Coronary artery (tissue), 2 donors: ENCODE measurements at places on chromosomes 5 and 9.

GRCh38 chr9:93300175-93300572, 116.2 kb downstream of the WNK2 start:
- peak; percentile 45 for DNase-seq

GRCh38 chr5:77022511-77023417, 7.4 kb upstream of the AGGF1 start:
- DNase-seq: no peak

GRCh38 chr5:59088546-59088945, 505.7 kb downstream of the RAB3C start:
- no peak for DNase-seq

- DNase-seq: peak; percentile 64
Measured at GRCh38 chr9:93902051-93902779, 52.9 kb downstream of the BARX1 start.

DNA sequence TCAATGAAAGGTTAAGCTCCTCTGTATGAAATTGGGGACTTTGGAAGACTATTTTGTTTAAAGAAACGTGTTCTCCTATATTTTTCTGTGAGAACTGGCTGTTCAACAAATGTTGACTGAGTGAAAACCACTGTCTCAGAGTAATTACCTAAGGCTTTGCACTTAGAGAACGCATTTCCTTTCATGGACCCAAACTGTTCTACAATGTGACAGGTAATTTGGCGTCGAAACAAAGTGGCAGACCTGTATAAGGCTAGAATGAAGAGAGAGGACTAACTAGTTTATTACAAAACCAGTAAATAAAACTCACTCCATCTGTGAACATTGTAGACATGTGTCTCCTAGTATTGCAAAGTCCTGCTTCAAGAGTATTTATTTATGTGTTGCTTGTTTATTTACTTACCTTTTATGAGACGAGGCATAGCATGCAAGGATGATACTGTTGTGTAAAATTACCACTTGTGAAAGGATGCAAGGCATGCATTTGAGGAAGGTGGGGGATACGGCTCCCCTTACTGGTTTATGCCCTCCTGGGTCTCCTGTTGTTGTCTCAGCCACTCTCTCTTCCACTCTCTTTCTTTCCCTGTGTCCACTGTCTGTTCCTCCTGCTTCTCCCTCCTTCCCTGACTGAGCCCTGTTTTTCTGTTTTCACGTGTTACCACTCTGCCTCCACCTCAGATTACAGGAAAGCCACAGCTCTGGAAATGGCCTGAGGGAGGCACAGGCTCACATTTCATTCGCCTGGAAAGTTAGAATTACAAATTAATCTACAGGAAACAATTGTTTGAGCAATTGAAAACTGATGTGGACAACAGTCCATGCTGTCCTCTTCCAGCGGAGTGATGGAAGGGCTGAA, 444.0 kb upstream of the ZNF608 start:
- no peak for DNase-seq

DNA sequence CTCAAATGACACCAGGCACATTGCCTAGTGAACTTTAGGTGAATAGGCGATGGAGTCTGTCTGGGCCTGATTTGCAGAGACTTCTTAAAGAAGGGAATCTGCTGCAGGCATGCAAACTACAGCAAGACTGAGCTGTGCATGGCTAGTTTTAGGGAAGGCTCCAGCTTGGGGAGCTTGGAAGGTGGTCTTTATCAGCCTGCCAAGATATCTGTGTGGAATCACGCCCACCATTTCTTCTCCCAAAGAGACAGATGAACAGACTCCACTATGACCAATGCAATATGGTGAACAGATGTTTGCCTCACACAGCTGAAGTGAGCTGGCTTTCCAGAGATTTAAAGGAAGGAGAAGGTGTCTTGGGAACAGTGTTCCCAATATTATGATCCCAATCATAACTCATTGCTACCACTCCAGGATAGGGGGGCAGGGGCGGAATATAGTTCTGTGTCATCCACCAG, 129.0 kb upstream of the HMHB1 start:
- DNase-seq: no peak

DNA sequence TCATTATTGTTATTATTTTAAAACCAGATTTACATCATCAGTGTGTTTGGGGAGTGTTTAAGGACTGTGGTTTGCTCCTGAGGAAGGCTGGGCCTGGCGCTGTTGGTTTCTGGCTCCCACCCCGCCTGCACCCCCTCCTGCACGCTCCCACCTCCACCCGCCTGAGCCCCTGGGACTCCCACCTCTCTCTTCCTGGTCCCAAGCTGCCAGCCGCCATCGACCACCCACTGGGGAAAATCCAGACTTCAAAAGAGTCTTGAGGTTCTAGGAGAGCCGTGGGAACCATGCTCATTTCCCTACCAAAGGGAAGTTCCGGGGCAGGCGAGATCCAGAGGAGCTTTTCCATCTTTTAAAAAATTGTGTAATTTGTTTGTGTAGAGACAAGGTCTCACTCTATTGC, 35.0 kb upstream of the FUBP3 start:
- no peak for DNase-seq

DNA sequence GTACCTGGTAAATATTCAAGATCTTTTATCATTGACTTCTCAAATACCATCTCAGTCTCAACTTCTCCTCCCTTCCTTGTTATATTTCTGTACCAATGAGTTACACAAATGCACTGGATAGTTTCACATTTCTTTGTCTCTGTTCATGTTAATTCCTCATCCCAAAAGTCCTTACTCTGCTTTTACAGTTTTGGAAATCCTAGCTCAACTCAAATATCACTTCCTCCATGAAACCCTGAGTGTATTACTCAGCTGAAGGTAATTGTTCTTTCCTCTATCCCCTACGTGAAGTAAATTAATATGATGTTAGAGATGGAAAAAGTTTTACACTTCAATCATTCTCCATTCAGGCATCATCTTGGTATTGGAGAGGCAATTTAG, 241.5 kb downstream of the TLE4 start:
- no peak for DNase-seq

DNA sequence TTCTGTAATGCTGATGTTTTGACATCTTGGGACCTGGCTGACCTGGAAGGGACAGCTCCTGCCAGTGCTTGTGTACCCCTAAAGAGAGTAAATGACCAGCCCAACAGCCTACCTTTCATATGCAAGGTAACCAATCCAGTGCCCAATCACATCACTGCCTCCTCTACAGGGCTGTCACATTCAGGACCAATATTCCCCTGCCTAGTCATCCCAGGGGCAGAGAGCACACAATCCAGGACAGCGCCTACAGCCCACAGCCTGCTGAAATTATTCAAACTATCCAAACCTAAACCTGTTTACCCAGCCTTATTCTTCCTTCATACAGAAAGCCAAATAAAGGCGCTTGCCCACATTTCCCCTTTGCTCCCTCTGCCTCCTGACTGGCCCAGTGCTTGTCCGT, 284.1 kb downstream of the CTNND2 start:
- DNase-seq: no peak

DNA sequence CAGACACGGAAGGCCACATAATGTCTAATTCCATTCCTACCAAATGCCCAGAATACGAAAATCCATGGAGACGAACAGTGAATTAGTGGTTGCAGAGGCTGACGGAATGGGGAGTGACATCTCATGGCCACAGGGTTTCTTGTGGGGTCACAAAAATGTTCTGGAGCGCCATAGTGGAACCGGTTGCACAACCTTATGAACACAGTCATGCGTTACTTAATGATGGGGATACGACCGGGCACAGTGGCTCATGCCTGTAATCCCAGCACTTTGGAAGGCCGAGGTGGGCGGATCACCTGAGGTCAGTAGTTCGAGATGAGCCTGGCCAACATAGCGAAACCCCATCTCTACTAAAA, 26.0 kb upstream of the TTLL11 start:
- DNase-seq: no peak

DNA sequence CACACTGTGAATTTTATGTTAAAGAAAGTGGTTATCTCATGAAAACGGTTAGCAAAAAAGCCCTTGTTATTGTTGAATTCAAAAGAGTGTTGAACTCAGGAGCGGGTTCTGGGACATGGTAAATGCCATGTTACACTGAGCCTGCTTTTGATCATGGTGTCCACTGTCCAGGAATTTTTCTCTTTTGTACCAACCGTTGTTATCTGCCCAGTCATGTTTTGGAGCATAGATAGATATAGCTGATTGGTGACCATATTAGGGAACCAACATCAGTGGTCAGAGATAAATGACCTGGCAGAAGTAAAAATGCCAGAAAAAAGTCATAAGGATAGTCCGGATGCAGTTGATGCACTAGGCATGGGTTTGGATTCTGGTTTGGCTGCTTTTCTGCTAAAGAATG, 29.3 kb downstream of the DOCK2 start:
- DNase-seq: no peak

GRCh38 chr5:134503088-134503936, 22.2 kb upstream of the JADE2 start:
- peak; percentile 91 for DNase-seq

GRCh38 chr9:127910613-127911205, 6.1 kb downstream of the ST6GALNAC4 start:
- no peak for DNase-seq

GRCh38 chr5:85452322-85453025, 1067.8 kb upstream of the EDIL3 start:
- DNase-seq: no peak

DNA sequence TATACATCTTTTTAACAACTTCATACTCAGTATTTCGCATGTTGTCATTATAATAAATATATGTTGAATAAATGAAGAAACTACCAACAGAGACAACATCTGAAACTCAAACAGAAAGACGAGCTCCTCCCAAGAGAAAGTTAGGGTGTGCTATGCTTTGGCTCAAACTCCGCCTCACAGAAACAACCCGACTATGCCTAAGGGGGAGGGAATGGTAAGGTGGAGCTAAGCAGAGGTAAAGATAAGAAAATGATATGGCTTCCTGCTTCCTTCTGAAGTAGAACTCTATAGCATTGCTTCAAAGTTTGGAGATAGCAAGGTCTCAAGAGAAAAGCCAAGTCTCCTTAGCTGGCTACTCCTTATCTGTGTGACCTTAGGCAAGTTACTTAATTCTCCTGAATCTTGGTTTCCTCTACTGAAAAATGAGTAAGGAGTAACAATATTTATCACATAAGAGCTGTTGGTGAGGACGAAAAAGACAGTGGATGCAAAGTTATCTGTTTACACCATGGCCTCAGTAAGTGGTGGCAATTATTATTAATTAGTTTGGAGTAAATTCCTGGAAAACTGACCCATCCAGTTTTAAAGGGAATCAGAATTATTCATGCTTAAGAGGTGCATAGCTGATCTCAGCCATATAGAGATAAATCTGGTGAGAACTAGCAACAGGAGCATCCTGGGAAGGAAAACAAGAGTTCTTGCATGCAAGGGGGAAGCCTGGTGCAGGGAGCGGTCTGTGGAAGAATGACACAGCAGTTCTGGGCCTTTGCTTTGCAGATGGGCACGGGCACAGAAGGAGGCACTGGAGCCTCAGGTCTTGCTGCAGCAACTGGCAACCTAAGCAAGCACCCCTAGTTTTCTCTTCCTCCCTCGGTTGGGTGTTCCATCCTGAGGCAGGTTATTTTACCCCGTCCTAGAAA, 73.3 kb downstream of the GLIS3 start:
- DNase-seq: no peak

GRCh38 chr5:53350368-53350767, 130.1 kb upstream of the FST start:
- no peak for DNase-seq

- DNase-seq: no peak
Measured at GRCh38 chr5:156420665-156421064, 93.7 kb downstream of the SGCD start.

GRCh38 chr9:133862585-133863256, 124.6 kb upstream of the SARDH start:
- DNase-seq: no peak

- no peak for DNase-seq
Measured at GRCh38 chr5:171128136-171128535, 180.9 kb upstream of the TLX3 start.

DNA sequence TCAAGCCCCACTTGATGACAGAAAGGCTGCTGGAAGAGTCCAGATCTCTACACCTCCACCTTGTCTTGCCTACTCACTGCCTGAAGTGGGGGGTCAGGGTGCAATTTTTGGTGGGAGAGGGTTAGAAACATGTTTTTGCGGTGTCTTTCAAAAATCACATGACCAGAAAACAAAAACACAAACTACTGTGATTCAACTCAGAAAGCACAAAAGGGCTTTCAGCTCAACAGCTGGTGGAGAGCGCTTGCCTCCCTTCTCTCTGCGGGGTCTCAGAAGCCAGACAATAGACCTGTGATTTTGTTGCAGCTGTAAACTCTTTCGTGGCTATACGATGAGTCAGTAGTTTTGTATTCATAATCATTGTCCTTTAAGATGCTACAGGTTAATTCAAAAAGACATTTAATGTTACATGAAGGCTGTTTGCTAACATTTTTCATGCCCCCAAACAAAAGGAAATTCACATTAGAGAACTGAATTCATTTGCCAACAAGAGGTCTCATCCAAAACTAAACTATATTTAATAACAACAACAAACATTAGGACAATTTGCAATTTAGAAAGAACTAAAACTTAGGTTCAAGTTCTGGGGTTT, 172.6 kb upstream of the RAI14 start:
- DNase-seq: no peak

GRCh38 chr9:128294142-128294541, 18.1 kb downstream of the SWI5 start:
- DNase-seq: no peak

GRCh38 chr5:87099291-87099839, 168.3 kb upstream of the RASA1 start:
- no peak for DNase-seq

- DNase-seq: no peak
Measured at GRCh38 chr9:101458963-101459631, 23.5 kb upstream of the ALDOB start.

DNA sequence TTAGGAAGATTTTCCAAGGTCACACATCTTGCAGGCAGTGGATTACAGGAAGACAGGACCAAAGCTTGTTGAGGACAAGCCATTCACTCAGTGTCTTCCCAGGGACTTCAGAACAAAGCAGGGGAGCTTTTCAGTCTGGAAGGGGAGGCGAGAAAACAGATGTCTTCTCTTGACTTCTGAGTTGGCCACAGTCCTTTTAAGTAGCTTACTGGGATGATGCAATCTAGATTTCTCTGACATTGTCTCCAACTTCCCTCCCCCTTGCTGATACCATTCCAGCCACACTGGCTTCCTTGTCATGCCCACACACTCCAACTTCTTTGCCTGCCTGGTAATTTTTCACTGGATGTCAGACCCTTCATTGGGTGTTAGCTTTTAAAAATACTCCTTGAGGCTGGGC, 174.2 kb upstream of the TBC1D2 start:
- no peak for DNase-seq

GRCh38 chr5:163506095-163506457, 657 bp downstream of the MAT2B start:
- no peak for DNase-seq

DNA sequence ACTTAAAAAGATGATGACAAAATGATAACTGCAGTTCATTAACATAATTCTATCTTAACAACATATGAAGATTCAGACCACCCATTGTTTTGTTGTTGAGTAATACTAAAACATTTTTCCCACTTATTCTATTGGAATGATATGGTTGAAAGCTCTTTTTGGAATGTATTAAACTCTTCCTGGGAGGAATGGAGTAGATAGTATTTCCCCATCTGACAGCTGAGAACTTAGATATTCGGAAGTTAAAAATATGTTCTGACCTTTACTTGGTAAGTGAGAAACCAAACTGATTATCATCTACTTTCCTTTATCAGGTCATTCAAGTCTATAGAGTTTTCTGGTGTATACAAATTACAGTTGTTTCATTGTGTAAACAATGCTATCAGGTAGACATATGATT, 452.9 kb downstream of the CSNK1G3 start:
- DNase-seq: no peak

GRCh38 chr5:14879393-14879792, 7.8 kb upstream of the ANKH start:
- no peak for DNase-seq
